Stimulated activated CD4-positive, alpha-beta T cell treated with anti-CD3 and anti-CD28 coated beads, Interleukin-12 subunit alpha, Interleukin-12 subunit beta, amount 100 ng/mL, for 4 hours (primary cell): ENCODE measurements at places on chromosomes 16 and 17.

GRCh38 chr17:57277923-57278604 lies 21.7 kb downstream of the MSI2 start:
- DNase-seq = no peak

GRCh38 chr16:67676516-67676915 lies 9.9 kb downstream of the C16orf86 start:
- DNase-seq = no peak

- no peak for DNase-seq
Observed at GRCh38 chr16:67883146-67883871, 1.4 kb upstream of the NRN1L start.

DNA sequence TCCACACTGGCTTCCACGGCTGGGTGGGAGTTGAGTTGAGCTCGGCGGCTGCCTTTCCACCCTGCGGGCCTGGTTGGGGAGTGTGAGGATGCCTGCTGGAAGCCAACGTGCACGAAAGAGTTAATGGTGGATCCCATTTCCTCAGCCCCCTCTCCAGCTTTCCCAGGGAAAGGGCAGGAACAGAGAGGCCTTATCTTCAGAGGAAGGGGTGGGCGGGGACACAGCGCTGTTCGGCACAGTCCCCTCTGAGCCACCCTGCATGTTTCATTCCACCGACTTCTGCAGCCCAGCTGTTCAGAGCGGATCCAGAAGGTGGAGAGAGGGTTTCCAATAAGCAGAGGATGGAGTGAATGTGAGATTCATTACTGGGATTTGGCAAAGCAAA lies 295.3 kb downstream of the SEC14L1 start:
- no peak for DNase-seq

DNA sequence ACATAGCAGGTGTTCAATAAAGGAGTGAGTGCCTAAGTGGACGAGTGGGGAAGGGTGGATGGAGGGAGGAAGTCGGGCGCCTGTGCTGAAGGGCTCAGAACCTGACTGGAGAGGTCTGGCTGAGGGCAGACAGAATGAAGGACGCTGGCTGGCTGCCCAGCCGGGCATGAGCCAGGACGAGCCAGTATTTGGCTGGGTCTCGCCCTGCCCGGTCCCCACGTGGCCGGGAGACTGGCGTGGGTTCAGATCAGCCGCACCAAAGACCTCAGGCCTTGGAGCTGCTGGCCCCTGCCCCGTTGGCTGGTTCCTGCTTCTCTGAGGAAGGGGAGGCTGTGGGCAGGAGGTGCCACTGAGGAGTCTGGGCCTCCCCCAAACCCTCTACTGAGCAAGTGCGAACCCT lies 79.8 kb downstream of the ENGASE start:
- DNase-seq = no peak

- DNase-seq = no peak
Observed at GRCh38 chr16:50771366-50771765, 29.5 kb downstream of the CYLD start.
